ENCODE measurements at places on chromosomes 3 and 15. TPM values are rescaled to one million over a fixed set of nuclear protein-coding genes. Genes with fewer than 3 reads are reported as not detected.

- DNase-seq, result no peak
- H3K27ac ChIP-seq, result no peak overlapping the region
- H3K27me3 ChIP-seq, result no peaks in the 10 kb centered on the region
- H3K4me1 ChIP-seq, result peaks cover 19% of the 10 kb centered on the region
Measured at GRCh38 chr3:61573441-61573840, 12.1 kb downstream of the PTPRG start.

WDR72 gene
- total RNA-seq, result not detected

- no peak overlapping the region for H3K4me3 ChIP-seq
- H3K27me3 ChIP-seq, result no peaks in the 10 kb centered on the region
- no peak for DNase-seq
- H3K4me1 ChIP-seq, result no peaks in the 10 kb centered on the region
- H3K27ac ChIP-seq, result no peak overlapping the region
Measured at GRCh38 chr15:63967616-63968015, 78.7 kb downstream of the DAPK2 start.

- no peaks in the 10 kb centered on the region for H3K27me3 ChIP-seq
- no peak for DNase-seq
- H3K4me1 ChIP-seq, result peaks cover 37% of the 10 kb centered on the region
- no peaks in the 10 kb centered on the region for H3K36me3 ChIP-seq
Measured at GRCh38 chr15:74178326-74179100, 5.0 kb downstream of the ISLR start.

TRH gene
- not detected for total RNA-seq

DNA sequence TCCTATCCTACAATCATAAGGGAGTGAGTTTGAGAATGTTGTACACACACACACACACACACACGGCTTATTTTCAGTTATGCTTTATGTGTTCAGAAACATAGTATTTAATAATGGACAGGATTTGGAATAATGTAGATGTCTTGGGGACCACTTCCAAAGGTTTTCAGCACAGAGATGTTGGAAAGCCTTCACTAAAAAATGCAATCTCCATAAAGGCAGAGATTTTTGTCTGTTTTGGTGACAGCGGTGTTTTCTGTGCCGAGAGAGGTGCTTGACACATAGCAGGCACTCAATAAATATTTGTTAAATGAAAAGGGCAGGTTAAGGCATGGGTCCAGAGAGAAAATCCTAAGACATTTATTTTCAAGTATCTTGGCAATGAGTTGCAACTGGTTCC is 428.2 kb upstream of the RGMA start:
- no peaks in the 10 kb centered on the region for H3K36me3 ChIP-seq

- H3K4me1 ChIP-seq, result peaks cover 40% of the 10 kb centered on the region
- no peak for DNase-seq
- H3K4me3 ChIP-seq, result no peak overlapping the region
- no peak overlapping the region for H3K27ac ChIP-seq
- peaks cover 7% of the 10 kb centered on the region for H3K36me3 ChIP-seq
- H3K27me3 ChIP-seq, result no peaks in the 10 kb centered on the region
Measured at GRCh38 chr15:75662823-75663519, 15.3 kb downstream of the SNX33 start.

GRCh38 chr15:29970402-29970695 is 112.4 kb upstream of the GOLGA8J start:
- H3K4me1 ChIP-seq, result peaks cover 4% of the 10 kb centered on the region
- H3K27ac ChIP-seq, result no peak overlapping the region
- H3K36me3 ChIP-seq, result no peaks in the 10 kb centered on the region
- peaks cover 23% of the 10 kb centered on the region for H3K27me3 ChIP-seq
- no peak overlapping the region for H3K4me3 ChIP-seq

GOLGA6L7 gene
- not detected for total RNA-seq

DNA sequence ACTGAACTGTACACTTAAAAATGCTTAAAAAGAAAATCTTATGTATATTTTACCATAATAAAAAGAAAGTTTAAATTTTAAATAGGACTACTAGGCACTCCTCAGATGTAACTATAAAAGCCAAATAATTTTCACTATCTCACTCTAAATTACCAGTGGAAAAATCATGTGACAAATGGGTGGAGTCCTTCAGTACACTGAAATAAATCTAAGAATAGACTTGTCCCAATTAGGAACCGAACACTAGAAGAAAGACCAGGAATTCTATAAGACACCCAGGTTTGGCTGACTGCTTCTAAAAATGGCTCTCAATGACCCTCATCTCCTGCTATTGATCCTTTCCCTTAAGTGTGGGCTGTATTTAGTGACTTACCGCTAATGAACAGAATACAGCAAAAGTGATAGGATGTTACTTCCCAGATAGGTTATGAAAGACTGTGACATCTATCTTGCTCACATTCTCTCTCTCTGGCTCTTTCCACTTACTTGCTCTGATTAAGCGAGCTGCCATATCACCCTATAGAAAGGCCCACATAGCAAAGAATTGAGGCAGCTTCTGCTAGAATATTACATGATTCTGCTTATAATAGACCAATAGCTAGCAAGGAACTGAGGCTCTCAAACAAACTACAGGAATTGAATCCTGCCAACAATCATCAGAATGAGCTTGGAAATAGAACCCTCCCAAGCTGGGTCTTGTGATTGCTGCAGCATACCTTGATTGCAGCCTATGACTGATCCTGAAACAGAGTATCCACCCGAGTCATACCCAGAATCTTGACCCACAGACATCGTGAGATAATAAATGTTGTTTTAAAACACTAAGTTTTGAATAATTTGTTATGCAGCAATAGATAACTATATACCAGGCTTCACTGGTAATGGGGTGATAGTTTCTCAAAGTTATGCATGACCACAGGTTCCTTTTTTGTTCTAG is 16.9 kb downstream of the TTBK2 start:
- H3K4me1 ChIP-seq, result no peaks in the 10 kb centered on the region
- H3K27me3 ChIP-seq, result no peaks in the 10 kb centered on the region
- no peaks in the 10 kb centered on the region for H3K36me3 ChIP-seq
- no peak for DNase-seq
- H3K4me3 ChIP-seq, result no peak overlapping the region

ACAN gene
- total RNA-seq, result not detected

PPM1L gene
- 0.24 TPM for total RNA-seq
